ENCODE measurements at places on chromosomes 16 and 17. TPM values are rescaled to one million over a fixed set of nuclear protein-coding genes. Genes with fewer than 3 reads are reported as not detected.

TAT gene
- not detected for total RNA-seq

ZNF205 gene
- 20.3 TPM for total RNA-seq

SDR42E2 gene
- not detected for total RNA-seq

HS3ST3B1 gene
- total RNA-seq = 4.6 TPM

TBX21 gene
- not detected for total RNA-seq

KRT32 gene
- 0.21 TPM for total RNA-seq

DBNDD1 gene
- total RNA-seq = 13.0 TPM

KRT26 gene
- total RNA-seq = not detected

CES3 gene
- 1.5 TPM for total RNA-seq

ATP6V0A1 gene
- total RNA-seq = 54.6 TPM

KRTAP17-1 gene
- total RNA-seq = not detected

COX10 gene
- total RNA-seq = 24.3 TPM

NPIPB9 gene
- total RNA-seq = 0.51 TPM
